Right kidney (tissue), 9 donors: ENCODE measurements at places on chromosomes 2 and 18.
A peak's percentile ranks its signal among the peaks of the same experiment; 100 is the strongest.

- no peak for DNase-seq
These were observed 355.3 kb upstream of the RAB12 start for GRCh38 chr18:8253944-8254343.

- no peak for DNase-seq
These were observed 33.4 kb downstream of the UGP2 start for GRCh38 chr2:63875131-63875527.

DNA sequence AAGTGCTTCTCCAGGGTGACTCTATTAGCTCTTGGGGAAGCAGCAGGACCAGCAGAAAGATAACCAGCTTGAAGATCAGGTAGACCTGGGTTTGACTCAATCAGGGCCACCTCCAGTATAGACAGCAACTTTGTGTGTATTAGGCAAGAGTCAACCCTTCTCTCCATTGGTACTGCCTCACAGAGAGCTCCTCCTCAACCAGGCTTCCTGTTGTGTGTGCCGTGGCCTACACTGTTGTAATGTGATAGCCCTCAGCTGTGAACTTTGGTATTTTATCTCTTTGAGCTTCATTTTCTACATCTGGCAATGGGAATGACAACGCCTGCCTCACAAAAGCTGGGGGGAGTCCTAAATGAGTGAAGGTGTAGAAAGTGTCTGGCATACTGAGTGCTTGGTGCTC, 17.0 kb upstream of the MAP3K20 start:
- DNase-seq: no peak

- DNase-seq: no peak
These were observed 277.0 kb upstream of the MAP2 start for GRCh38 chr2:209146682-209147320.

- DNase-seq: no peak
These were observed 210.4 kb upstream of the CXCR4 start for GRCh38 chr2:136328207-136328795.

GRCh38 chr2:27889774-27890145, 427 bp downstream of the RBKS start:
- DNase-seq: no peak

DNA sequence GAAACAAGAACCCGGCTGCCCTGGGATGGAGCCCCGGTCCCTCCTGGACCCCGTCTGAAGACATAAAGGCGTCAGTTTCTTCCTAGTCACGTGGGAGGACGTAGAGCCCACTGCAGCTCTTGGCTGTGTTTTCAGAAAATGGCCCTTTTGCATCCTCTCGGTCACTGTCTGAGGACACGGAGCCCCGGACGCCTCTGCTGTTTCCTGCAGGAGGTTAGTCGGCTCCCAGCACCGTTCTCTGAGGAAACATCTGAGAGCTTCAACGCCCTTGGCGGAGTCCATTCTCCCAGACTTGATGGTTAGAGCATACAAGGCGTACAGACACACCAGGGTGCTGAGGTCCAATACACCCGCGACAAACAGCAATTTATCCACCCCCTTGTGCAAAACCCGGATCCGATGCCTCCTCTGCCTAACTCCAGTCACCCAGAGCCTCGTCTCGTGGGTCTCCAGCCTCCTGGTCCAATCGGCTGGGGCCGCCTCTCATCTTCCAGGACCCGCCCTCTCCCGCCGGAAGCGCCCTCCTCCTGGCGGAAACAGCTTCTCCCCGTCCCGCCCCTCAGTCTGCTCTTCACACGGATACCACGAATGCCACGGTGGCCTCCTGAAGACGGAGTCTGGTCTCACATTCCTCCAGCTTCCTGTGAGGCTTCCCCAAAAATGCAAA, 119.4 kb downstream of the TMEM18 start:
- DNase-seq: no peak

GRCh38 chr2:148812306-148812705, 62.7 kb upstream of the KIF5C start:
- DNase-seq: peak; percentile 3

- DNase-seq: no peak
These were observed 4.1 kb upstream of the TCF4 start for GRCh38 chr18:55592106-55592505.

- DNase-seq: no peak
These were observed 106.2 kb downstream of the COBLL1 start for GRCh38 chr2:164735309-164735919.

DNA sequence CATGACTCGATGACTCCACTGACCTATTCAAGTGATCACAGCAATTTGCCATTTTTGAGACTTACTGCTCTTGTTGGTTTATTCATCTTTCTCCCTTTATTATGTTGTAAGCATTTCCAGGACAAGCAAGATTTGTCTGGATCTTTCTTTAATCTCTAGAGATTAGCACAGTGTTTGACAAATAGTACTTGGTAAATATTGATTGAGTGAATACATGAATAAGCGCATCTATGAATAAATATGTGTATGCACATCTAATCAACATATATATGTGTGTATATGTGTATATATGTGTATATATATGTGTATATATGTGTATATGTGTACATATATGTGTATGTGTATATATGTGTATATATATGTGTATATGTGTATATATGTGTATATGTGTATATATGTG, 7.3 kb downstream of the TMX3 start:
- DNase-seq: no peak

DNA sequence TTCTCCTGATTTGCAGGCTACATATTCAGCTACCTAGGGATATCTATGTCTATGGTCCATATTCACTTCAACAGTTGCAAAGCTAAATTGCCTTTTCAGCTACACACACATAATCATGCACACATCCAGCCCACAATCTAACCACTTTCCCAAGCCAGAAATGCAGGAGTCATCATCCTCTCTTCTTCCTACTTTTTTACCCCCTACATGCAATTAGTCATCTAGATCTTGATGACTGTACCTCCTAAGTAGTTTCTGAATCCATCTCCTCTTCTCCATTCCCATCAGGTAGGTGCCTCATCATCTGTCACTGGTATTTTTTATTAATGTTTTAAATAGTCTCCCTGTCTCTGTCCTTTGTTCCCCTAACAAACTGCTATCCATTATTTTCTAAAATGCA, 23.7 kb upstream of the SPRED2 start:
- no peak for DNase-seq

DNA sequence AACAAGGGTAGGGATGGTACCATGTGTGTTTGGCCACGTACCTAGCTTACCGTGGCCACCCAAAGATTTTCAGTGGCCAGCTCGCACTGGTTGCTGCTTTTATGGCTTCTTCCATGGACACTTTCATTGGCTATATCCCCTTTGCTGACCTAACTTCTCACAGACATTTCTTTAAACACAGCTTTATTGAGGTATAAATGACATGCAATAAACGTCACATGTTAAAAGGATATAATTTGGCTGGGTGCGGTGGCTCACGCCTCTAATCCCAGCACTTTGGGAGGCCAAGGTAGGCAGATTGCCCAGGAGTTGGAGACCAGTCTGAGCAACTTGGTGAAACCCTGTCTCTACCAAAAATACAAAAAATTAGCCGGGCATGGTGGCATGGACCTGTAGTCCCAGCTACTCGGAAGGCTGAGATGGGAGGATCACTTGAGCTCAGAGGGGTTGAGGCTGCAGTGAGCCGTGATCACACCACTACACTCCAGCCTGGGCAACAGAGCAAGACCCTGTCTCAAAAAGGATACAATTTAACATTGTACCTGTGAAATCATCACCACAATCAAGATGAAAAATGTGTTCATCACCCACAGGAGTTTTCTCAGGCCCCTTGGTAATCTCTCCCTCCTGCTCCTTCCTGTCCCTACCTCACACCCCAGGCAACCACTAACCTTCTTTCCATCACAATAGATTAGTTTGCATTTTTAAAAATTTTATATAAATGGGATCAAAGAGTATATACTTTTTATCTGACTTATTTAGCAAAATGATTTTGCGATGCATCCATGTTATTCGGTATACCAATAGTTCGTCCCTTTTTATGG, 127.8 kb upstream of the PPP1CB start:
- no peak for DNase-seq
